ENCODE measurements at places on chromosomes 2 and 18.

GRCh38 chr2:25976983-25977741 is 5.1 kb downstream of the KIF3C start:
- DNase-seq = no peak

DNA sequence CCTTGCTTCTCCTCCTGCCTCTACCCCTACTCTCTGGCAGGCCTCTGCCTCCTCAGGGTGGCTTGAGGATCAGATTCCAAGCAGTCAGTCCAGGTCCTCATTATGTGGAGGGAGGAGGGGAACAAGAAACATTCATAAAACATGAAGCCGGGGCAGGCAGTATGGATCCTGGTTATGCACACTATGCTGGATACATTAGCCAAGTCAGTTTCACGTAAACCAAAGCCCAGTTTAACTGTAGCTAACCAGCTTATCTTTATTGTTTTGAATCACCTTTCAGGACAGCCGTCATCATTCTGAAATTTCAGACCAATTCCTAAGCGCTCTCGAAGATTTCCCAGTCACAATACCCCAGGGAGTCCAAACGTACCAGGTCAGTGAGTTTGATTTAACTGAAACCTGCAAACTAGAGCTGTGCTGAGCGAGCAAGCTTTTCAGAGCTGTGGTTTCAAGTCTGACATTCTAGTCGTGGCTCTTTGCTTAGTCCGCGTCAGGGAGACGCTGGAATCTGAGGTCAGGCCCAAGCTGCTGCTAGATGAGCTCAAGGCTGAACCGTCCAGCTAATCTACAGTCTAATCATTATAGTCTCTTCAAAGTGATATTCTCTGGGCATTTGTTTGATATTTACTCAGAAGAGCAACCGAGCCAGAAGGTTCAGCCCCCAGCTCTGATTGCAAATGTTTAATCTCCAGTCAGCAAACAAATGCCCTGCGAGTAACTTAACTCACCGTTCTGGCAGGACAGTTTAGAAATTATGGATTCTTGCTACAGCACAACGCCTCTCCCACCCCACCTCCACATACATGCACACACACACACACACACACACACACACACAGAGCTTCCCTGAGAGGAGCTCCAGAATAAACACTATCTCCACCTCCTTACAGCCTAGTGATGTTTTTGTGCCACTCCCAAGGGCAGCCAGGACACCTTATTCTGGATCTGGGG is 63.8 kb upstream of the BZW1 start:
- DNase-seq = no peak

GRCh38 chr2:189142893-189143759 is 36.4 kb downstream of the COL5A2 start:
- DNase-seq = no peak

DNA sequence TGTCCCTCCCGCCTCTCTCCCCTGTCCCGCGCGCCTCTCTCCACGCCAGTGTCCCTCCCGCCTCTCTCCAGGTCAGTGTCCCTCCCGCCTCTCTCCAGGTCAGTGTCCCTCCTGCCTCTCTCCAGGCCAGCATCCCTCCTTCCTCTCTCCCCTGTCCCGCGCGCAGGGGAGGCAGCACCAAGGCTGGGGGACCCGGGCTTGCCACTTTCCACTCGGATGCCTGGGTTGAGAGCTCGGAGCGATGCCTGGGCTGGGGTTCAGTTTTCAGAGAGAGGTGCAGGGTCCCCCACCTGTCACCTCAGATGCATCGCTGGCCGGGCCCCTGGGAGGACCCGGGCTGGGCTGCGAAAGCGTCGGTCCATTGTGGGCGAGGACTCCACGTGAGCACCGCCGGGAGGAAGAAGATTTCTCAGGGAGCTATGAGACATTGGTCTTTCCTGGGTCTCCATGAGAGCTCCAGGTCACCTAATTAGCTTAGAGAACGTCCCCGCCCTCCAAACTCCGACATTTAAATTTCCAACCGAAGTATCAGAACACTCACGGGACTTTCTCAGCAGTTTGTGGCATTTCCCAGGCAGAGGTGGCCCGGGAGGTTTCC is 2.1 kb downstream of the FBLN7 start:
- no peak for DNase-seq

DNA sequence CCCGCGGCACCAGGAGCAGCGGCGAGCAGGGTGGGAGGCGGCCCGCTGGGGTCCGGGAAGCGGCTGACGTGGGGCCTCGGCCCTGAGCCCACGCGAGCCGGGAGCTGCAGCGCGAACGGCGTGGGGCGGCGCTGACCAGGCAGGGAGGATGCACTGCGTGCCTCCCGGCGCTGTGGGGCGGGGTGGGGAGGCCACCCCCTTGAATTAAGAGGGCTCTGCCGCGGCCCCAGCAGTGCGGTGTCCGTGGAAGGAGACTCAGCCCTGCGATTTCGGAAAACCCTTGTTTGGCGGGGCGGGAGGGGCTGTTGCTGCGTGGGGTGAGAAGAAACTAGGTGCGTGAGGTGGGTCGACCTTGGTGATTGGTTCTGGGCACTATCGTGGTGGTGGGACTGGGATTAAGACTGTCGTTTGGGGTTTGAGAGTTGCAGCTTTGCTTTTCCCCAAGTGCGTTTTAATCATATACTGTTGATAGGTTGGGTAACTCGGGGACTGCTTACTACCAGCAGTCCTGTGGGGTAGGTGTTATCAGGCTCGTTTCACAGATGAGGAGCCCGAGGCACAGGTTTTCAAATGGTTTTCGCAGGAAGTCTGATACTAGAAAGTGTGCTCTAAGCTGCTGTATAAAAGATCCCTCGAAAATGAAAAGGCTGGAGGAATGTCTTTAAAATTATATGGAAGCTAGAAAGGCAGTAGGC is 722 bp downstream of the ACSL3 start:
- DNase-seq = no peak

GRCh38 chr2:54008439-54008838 is 37.6 kb upstream of the PSME4 start:
- DNase-seq = no peak

- no peak for DNase-seq
Measured at GRCh38 chr2:160241251-160242137, 41.4 kb upstream of the ITGB6 start.

GRCh38 chr2:24832073-24832461 is 38.8 kb downstream of the CENPO start:
- no peak for DNase-seq

GRCh38 chr2:100140582-100140981 is 1.8 kb downstream of the AFF3 start:
- no peak for DNase-seq

Measured in NCI-H187 (cell line).